ENCODE measurements at places on chromosomes 4 and X.

GRCh38 chrX:110086162-110086915 is 83.4 kb downstream of the TMEM164 start:
- no peak for DNase-seq

DNA sequence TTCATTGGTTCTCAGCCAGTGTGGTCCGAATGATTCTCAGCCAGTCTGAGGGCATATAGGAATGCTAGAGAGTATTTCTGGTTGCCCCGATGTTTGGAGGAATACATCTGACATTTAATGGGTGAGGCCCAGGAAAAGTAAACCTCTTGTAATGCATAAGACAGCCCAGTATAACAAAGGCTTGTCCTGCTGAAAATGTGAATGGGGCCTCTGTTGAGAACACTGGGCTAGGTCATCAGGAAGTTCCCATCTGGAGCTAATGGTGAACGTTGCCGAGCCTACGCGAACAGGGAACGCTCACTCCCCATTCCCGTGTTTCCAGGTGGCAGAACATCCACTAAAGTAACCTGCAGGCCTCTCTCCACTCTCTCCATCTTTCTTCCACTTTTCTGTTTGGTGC is 132.0 kb upstream of the CLNK start:
- DNase-seq = no peak

DNA sequence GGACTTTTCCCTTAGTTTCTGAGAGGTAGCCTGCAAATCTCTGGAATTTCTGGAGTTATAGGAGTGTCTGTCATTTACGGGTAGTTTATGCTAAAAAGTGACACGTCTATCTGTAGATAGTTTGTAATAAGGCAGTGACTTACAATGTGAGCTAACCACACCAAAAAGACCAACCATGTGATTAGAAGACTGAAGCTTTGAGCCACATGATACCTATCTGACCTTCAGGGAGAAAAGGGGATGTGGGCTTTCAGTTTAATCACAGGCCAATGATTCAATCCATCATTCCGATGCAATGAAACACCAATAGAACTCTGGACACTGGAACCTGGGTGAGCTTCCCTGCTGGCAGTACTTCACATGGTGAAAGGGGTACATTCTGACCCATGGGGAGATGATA is 254.6 kb upstream of the GK2 start:
- no peak for DNase-seq

- no peak for DNase-seq
Observed at GRCh38 chr4:73895201-73896175, 26.3 kb downstream of the CXCL1 start.

GRCh38 chr4:182583703-182584415 is 333.3 kb downstream of the DCTD start:
- no peak for DNase-seq

DNA sequence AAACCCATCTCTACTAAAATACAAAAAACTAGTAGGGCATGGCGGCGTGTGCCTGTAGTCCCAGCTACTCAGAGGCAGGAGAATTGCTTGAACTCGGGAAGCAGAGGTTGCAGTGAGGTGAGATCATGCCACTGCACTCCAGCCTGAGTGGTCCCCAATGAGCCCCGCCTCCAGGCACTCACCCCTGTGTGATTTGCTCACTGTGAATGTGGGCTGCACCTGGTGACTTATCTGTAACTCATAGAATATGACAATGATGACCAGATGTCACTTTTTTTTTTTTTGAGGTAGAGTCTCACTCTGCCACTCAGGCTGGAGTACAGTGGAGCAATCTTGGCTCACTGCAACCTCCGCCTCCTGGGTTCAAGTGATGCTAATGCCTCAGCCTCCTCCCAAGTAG is 49.0 kb upstream of the HOPX start:
- DNase-seq = no peak

DNA sequence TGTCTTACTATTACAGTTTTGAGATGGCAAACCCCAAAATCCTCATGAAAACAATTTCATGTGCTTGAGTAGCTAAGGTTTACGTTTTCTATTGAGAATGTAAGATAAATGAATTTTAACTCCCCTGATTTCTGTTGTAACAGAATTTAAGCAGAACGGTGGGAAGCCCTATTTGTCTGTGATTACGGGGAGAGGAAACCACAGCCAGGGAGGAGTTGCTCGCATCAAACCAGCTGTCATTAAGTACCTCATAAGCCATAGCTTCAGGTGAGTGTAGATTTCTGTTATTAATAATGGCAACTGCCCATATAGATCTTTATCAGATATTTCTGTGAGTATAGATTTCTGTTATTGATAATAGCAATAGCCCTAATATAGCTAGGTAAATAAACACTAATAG is 44.2 kb upstream of the RHOH start:
- DNase-seq = no peak

DNA sequence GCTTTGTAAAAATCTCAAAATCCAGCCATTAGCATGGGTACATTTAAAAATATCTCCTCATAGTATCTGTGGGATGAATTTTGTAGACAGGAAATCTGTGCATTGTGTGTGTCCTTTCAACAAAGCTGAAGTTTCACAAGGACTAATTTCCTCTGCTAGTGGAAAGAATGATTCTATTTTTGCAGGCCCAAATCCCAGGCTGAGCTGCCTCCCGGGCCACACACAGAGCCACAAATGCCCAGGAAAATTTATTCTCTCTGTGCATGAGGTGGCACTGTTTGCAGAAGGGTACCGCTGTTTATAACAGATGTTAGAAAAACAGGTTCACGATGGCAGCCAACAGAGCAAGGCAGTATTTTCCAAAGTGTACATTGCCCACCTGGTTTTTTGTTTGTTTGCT is 11.0 kb upstream of the VCX3B start:
- DNase-seq = no peak

- peak; percentile 89 for DNase-seq
Observed at GRCh38 chrX:13652850-13653693, at the start of gene TCEANC. TSS of gene TCEANC (plus strand) at chrX:13653141. CDS start at chrX:13662509, 9,368 bp downstream.

- no peak for DNase-seq
Observed at GRCh38 chrX:150574559-150575418, 6.4 kb downstream of the MTM1 start.

DNA sequence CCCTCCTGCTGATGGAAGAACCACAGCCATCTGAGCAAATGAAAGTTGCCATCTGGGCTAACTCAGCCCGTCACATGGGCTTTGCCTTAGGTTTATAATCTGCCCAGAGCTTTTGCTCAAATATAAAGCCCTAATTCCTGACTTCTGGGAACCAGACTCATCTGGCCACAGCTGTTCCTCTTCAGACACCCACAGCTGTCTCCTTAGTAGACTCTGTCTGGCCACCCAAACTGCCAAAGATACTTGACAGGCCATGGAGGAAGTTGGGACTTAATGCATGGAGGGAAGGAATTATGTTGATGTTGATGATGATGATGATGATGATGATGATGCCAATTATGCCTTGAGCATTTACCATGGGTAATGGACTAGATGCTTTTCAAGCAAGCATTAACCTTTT is 8.0 kb downstream of the LGI2 start:
- DNase-seq = no peak

GRCh38 chr4:146442801-146443200 is 78.9 kb downstream of the SLC10A7 start:
- DNase-seq = no peak

Data from hippocampal formation (tissue), 2 donors.